ENCODE measurements at places on chromosomes 2 and 18. TPM values are rescaled to one million over a fixed set of nuclear protein-coding genes. Genes with fewer than 3 reads are reported as not detected.

DNA sequence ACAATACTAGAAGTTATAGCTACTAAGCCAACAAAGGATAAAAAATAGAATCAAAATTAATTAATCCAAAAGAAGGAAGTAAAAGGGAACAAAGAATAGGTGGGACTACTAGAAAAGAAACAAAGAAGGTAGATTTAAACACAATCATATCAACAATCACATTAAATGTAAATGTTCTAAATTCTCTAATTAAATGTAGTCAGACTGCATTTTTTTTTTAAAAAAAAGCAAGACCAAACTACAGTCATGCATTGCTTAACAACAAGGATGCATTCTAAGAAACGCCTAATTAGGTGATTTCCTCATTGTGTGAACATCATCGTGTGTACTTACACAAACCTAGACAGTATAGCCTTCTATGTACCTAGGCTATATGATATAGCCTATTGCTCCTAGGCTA lies 59.7 kb upstream of the ADAM23 start:
- no peak overlapping the region for H3K4me3 ChIP-seq
- no peak for DNase-seq
- no peaks in the 10 kb centered on the region for H3K4me1 ChIP-seq
- peaks cover 2% of the 10 kb centered on the region for H3K36me3 ChIP-seq
- H3K27ac ChIP-seq: no peak overlapping the region

IL37 gene
- not detected for total RNA-seq

GRCh38 chr2:227853765-227854271 lies 17.6 kb upstream of the DAW1 start:
- H3K27me3 ChIP-seq: no peaks in the 10 kb centered on the region
- H3K27ac ChIP-seq: peak overlapping the region; percentile 100
- DNase-seq: no peak

DNA sequence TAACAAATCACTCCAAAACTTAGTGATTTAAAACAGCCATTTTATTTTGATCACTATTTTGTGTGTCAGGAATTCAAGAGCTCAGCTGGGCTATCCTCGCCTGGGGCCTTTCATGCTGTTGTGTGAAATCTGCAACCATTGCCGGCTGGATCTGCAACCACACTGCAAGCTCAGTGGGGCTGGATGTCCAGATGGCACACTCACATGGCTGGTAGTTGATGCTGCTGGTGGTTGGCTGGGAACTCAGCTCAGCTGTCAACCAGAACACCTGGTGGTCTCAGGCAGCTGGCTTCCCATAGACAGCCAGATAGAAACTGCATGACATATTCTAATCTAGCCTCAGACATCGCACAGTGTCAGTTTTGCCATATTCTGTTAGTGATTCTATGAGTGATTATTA lies 30.6 kb upstream of the AP1S3 start:
- no peak overlapping the region for H3K4me3 ChIP-seq
- peaks cover 6% of the 10 kb centered on the region for H3K36me3 ChIP-seq
- H3K27me3 ChIP-seq: no peaks in the 10 kb centered on the region
- peaks cover 23% of the 10 kb centered on the region for H3K4me1 ChIP-seq
- DNase-seq: no peak

DNA sequence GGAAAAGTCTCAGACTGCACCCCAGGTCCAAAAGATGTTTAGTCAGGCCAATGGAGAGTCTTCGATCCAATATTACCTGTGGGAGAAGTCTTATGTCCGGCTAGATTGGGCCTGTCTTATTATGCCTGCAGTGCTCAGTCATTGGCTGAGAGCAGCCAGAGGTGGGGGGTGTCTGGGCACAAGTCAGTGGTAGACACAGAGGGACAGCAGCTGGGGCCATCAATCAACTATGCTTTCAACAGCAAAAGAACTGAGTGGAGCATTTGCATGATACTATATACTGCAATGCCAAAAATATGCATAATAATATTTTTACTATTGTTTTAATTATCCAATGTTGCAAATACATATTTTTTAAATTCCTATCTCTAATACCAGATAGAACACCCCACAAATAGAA lies 298.6 kb upstream of the CDH20 start:
- H3K27ac ChIP-seq: no peak overlapping the region
- no peaks in the 10 kb centered on the region for H3K4me1 ChIP-seq
- DNase-seq: no peak
- H3K36me3 ChIP-seq: no peaks in the 10 kb centered on the region
- H3K27me3 ChIP-seq: no peaks in the 10 kb centered on the region
- H3K4me3 ChIP-seq: no peak overlapping the region

- peak overlapping the region; percentile 99 for H3K4me3 ChIP-seq
- no peaks in the 10 kb centered on the region for H3K27me3 ChIP-seq
- H3K4me1 ChIP-seq: peaks cover 34% of the 10 kb centered on the region
- H3K36me3 ChIP-seq: peaks cover 2% of the 10 kb centered on the region
Measured at GRCh38 chr2:216081012-216081411, 597 bp downstream of the PECR start.

STARD6 gene
- not detected for total RNA-seq

- DNase-seq: no peak
- peaks cover 51% of the 10 kb centered on the region for H3K27me3 ChIP-seq
- no peak overlapping the region for H3K4me3 ChIP-seq
- H3K36me3 ChIP-seq: no peaks in the 10 kb centered on the region
Measured at GRCh38 chr2:65530547-65531320, 98.3 kb upstream of the SPRED2 start.

TEKT4 gene
- total RNA-seq: not detected

VWC2L gene
- not detected for total RNA-seq

DNA sequence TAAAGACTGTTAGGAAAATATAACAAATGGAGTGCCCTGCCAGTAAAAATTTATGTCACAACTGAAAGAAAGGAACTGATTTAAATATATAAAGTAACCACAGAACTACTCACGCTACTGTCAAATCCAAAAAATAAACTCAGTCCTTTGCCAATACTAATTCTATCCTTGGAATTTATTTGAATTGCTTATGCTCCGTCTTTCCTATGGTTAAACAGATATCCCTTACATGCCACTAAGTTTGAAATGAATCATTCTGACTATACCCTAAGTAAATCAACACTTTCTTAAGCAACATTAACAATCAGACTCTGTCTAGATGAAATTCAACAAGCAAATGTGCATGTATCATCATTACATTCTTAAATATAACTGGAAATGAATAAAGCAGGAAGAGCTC lies 9.8 kb downstream of the HNRNPLL start:
- H3K4me3 ChIP-seq: peak overlapping the region; percentile 88
- DNase-seq: no peak
- peak overlapping the region; percentile 98 for H3K27ac ChIP-seq

DNA sequence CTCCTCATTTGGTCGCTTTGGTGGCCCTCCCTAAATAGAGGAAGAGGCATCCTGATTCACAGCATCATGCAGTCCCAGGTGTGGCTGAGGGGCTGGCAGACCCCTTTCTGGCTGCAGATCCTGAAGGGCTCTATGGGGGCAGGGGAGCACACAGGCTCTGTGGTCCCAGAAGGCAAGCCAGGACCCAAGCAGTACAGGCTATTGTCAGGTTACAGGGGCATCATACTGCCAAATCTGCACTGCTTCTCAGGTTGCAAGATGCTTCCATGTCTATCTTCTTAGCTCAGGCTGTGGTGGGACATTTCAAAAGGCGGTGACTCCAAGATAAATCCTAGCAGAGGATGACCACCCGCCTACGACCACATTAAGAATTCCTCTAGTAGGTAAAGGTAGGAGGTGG lies 54.3 kb downstream of the TTC32 start:
- H3K27me3 ChIP-seq: peaks cover 34% of the 10 kb centered on the region
- H3K4me3 ChIP-seq: no peak overlapping the region
- no peak overlapping the region for H3K27ac ChIP-seq
- H3K4me1 ChIP-seq: no peaks in the 10 kb centered on the region
- H3K36me3 ChIP-seq: no peaks in the 10 kb centered on the region
- DNase-seq: no peak

PRSS56 gene
- total RNA-seq: not detected

GBX2 gene
- total RNA-seq: not detected

GALR1 gene
- not detected for total RNA-seq

- H3K36me3 ChIP-seq: no peaks in the 10 kb centered on the region
- no peak for DNase-seq
- H3K27me3 ChIP-seq: no peaks in the 10 kb centered on the region
- no peak overlapping the region for H3K4me3 ChIP-seq
Measured at GRCh38 chr18:54250846-54251261, 18.5 kb upstream of the POLI start.

- no peaks in the 10 kb centered on the region for H3K36me3 ChIP-seq
- no peak overlapping the region for H3K27ac ChIP-seq
- no peak overlapping the region for H3K4me3 ChIP-seq
- H3K4me1 ChIP-seq: no peaks in the 10 kb centered on the region
Measured at GRCh38 chr2:58640042-58640441, 398.9 kb upstream of the FANCL start.

INPP5D gene
- 184 TPM for total RNA-seq

FKBP1B gene
- total RNA-seq: 0.27 TPM
